ENCODE measurements at places on chromosomes 16 and 17. TPM values are rescaled to one million over a fixed set of nuclear protein-coding genes. Genes with fewer than 3 reads are reported as not detected.

C17orf50 gene
- 0.23 TPM for total RNA-seq

DNA sequence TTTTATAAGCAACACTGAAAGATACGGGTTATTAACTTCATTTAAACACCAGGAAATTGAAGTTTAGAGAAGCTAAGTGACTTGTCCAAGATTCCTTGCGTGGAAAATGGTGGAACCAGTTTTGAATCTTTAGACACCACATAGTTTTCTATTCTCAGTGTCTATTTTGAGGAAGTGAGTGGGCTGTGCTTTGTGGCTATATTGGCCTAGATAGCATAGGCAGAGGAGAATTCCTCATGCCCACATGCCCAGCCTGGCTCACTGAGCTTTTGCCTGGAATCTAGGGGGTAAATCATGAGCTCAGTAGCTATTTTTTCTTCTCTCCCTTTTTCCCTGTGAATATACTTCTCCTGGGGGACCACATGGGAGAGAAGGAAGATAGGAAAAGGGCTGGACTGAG lies 431.3 kb downstream of the HS3ST3B1 start:
- DNase-seq: no peak
- H3K27ac ChIP-seq: no peak overlapping the region
- peaks cover 2% of the 10 kb centered on the region for H3K36me3 ChIP-seq
- H3K4me3 ChIP-seq: no peak overlapping the region

- H3K36me3 ChIP-seq: no peaks in the 10 kb centered on the region
- peaks cover 51% of the 10 kb centered on the region for H3K4me1 ChIP-seq
These were observed 18.5 kb downstream of the ANKRD40 start for GRCh38 chr17:50689251-50689650.

DNA sequence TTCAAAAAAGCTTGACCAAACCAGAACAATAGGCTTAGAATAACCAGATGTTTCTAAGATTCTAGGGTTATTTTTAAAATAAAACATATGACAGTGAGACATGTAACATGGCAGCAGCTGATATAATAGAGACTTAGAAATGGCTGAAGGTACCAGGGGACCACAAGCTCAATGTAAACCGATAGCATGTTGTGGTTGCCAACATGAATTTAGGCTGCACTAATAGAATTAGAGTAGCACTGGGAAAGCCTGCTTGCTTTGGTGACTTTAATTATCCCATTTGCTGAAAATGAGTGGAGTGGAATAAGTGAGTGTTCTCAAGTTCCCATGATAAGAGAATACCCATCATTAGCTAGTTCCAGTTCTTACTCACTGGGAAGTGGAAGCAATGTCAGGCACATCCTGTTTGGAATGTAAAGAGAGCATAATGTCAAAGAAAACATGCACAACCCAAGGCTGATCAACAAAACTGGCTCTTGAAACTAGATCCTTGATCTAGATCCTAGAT lies 621.2 kb upstream of the CDH5 start:
- DNase-seq: no peak
- no peaks in the 10 kb centered on the region for H3K27me3 ChIP-seq
- H3K27ac ChIP-seq: no peak overlapping the region
- H3K4me1 ChIP-seq: peaks cover 13% of the 10 kb centered on the region

GRCh38 chr16:74309789-74310781 lies 13.5 kb downstream of the PSMD7 start:
- H3K27me3 ChIP-seq: no peaks in the 10 kb centered on the region
- H3K27ac ChIP-seq: no peak overlapping the region

GRCh38 chr16:66274335-66275110 lies 92.0 kb upstream of the CDH5 start:
- H3K4me3 ChIP-seq: no peak overlapping the region
- H3K27me3 ChIP-seq: peaks cover 19% of the 10 kb centered on the region
- peaks cover 2% of the 10 kb centered on the region for H3K36me3 ChIP-seq
- no peak for DNase-seq

All from neural crest cell (in vitro differentiated cells).